ENCODE measurements at places on chromosomes 5 and 9. TPM values are rescaled to one million over a fixed set of nuclear protein-coding genes. Genes with fewer than 3 reads are reported as not detected.

Gene GFRA3
- not detected for total RNA-seq

Gene MZB1
- 2.9 TPM for total RNA-seq

Gene MEGF10
- under 0.01 TPM for total RNA-seq

Gene KCNMB1
- 1.8 TPM for total RNA-seq

Gene GNA14
- not detected for total RNA-seq

Gene IL13
- 0.31 TPM for total RNA-seq

Gene OR1K1
- total RNA-seq, result not detected

Gene IL9
- not detected for total RNA-seq

Gene GDNF
- not detected for total RNA-seq

Gene PPP3R2
- not detected for total RNA-seq

Gene SH3TC2
- total RNA-seq, result 3.7 TPM

Gene FBLL1
- not detected for total RNA-seq

Gene KIF4B
- not detected for total RNA-seq

Gene CCL27
- total RNA-seq, result 0.21 TPM

Gene KIF24
- 0.21 TPM for total RNA-seq

Gene C5orf52
- not detected for total RNA-seq

Gene DBH
- total RNA-seq, result 0.10 TPM

Gene LIX1
- total RNA-seq, result not detected

Gene BAG1
- total RNA-seq, result 54.4 TPM

Gene GRIN1
- not detected for total RNA-seq

Gene FAM169A
- total RNA-seq, result 29.3 TPM

Gene CYSRT1
- total RNA-seq, result 0.21 TPM

Gene PPP6C
- 57.3 TPM for total RNA-seq

Gene PFN3
- total RNA-seq, result not detected
